Smooth muscle cell of bladder (primary cell): ENCODE measurements at places on chromosomes 7 and 10. TPM values are rescaled to one million over a fixed set of nuclear protein-coding genes. Genes with fewer than 3 reads are reported as not detected.

EEPD1 gene
- total RNA-seq = 4.7 and 6.8 TPM in 2 replicates

HOXA5 gene
- 1.4 and 1.6 TPM in 2 replicates for total RNA-seq

RSPH10B gene
- 0.09 TPM in 1 of 2 replicates, not detected in the other for total RNA-seq

SPDYE16 gene
- total RNA-seq = 0.14 TPM in 1 of 2 replicates, not detected in the other

SLC26A3 gene
- total RNA-seq = not detected in 2 replicates

HDAC9 gene
- 2.6 and 5.5 TPM in 2 replicates for total RNA-seq

COMTD1 gene
- total RNA-seq = 5.5 and 7.4 TPM in 2 replicates

EMX2 gene
- not detected in 2 replicates for total RNA-seq
